Amniotic epithelial cell (primary cell): ENCODE measurements at places on chromosomes 11 and 22.
A peak's percentile ranks its signal among the peaks of the same experiment; 100 is the strongest.

DNA sequence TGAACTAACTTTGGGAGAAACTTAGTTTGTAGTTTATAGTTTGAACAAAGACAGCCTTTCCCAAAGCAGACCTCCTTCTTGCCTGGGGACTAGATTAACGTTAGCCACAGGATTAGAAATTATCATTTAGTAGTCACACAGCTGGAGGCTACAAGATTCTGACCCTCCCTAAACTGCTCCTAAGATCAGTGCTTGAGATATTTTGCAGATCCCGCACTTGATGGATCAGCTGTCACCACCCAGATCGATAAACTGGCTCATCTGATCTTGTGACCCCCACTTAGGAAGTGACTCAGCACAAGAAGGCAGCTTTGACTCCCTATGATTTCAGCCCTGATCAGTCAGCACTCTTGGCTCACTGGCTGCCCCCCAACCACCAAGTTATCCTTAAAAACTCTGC lies 1.6 kb downstream of the SLC22A24 start:
- DNase-seq, result no peak

- DNase-seq, result peak; percentile 18
Observed at GRCh38 chr22:49967706-49968208, 7.2 kb downstream of the PIM3 start.

DNA sequence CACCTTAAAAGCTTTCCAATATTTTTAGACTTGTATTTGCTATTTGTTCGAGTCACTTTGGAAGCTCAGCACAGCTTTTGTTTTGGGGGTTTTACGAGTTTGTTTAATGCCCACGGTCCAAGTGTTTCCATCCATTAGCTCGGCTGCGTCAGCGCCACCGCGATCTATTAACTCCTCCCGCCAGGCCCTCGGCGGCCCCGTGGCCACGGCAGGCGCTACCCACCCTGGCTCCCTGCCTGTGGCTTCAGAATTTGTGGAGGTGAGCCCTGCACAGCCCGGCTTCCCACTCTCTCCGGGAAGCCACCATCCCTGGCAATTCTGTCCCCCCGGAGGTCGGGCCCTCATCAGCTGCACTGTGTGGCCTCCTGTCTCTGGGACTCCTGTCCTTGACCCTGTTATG lies 648.5 kb downstream of the BRD1 start:
- no peak for DNase-seq

DNA sequence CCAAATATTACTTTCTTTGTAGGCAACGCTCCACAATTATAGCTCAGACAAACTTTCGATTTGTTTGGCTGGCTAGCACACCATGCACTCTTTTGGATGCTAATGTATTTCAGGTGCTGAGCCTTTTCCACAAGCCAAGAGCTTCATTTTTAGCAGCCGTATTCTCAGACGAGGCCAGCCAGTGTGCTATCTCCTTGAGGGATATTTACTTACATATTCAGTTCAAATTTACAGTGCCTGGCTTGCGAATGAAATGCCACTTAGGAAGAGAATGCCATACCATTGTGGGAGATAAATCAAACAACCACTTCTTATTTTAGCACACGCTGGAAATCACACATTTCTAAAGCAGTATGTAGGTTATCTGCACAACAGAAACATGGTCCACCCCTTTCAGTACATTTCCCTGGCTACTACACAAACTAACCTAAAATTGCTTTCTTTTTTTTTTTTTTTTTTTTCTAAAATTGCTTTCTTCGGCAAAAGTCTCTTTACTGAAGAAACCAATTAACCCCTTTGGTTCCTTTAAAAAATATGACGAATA lies 236.9 kb downstream of the CADM1 start:
- DNase-seq, result no peak

DNA sequence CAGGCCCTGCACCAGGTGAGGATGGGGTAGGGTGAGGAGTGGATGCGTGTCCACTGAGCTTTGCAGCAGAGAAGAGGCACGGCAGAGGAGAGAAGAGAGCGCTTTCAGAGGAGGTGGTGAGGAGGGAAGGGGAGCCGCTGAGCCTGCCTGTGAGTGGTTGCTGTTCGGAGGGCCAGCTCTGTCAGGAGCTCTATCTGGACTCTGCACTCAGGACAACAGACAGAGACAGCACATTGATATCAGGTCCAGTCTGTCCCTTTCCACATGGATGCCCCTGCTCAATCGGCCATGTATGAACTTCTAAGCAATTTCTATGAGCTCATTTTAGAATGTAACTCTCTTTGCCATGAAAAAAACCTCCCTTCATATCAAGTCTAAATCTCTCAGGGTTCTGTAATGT lies 158.6 kb downstream of the KIRREL3 start:
- DNase-seq, result no peak

DNA sequence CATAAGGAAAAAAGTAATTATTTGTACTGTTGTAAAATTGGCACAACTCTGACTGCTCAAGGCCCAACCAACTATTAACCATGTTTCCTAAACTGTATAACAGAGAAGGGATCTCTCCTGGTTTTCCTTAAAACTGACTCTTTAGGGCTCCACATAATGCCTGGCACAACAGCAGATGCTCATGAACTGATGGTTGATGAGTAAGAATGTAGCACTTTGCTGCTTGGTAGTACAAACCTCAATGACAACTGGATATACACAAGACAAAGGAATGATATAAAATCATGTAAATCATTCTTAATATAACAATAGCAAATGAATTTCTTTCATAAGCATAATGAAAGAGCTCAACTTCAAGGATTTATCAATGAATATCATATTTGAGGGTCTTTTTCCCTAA lies 11.7 kb downstream of the MSANTD2 start:
- peak; percentile 29 for DNase-seq

DNA sequence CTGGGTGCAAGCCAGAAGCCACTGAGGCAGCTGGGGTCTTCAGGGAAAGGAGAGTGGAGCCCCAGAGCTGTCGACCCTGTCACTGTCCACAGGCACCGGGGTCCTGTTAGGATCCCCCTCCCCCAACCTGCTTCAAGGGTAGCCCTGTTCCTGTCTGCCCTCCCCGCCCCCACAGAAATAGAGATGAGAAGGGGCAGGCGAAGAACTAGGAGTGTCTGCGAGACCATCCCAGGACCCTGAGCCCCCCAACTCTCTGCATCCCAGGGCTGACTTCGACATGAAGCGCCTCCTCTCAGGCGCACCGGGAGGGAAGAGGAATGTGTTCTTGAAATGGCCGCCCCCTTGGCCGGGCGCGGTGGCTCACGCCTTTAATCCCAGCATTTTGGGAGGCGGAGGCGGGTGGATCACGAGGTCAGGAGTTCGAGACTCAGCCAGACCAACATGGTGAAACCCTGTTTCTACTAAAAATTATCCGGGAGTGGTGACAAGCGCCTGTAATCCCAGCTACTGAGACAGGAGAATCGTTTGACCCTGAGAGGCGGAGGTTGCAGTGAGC lies 607 bp upstream of the ZNF70 start:
- peak; percentile 27 for DNase-seq

GRCh38 chr11:1126935-1127663 lies 30.7 kb upstream of the MUC5AC start:
- DNase-seq, result no peak

- DNase-seq, result no peak
Observed at GRCh38 chr11:127620671-127621070, 620.1 kb upstream of the KIRREL3 start.

DNA sequence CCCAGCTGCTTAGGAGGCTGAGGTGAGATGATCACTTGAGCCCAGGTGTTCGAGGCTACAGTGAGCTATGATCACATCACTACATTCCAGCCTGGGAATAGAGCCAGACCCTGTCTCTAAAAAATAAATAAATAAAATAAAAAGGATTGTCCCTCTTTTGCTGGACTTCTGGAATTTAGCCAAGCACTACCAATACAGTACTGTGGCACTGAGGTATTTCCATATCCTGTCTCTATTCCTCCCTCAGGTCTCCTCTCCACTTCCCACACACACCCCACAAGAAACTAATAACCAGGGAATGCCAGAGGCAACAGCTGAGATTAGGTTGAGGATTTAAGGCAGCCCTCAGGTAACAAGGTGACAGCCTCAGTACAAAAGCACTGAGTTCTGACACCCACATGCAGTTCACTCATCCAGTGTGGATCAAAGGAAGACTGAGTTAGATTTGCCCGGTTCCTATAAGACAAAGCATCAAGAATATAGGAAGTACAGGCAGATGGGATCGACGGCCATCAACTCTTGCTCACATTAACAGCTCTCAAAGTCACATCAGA lies 4.5 kb upstream of the PPP2R1B start:
- DNase-seq, result no peak

DNA sequence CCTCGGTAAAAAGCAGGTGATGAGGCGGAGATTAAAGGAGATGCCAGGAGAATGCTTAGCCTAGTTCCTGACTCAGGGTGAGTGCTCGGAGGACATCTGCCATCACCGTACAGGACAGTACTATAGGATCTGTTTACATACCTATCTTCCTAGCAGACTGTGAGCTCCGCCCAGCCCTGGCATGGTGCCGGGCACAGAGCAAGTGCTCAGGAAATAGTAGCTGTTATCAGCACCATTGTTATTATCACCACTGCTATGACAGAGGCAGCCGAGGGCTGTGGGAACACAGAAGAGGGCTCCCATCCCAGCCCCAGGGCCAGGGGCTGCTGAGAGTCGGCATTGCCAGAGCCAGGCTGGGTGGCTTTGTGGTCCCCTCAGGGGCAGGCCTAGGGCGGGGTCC lies 642 bp upstream of the SEPTIN3 start:
- peak; percentile 26 for DNase-seq

- no peak for DNase-seq
Observed at GRCh38 chr22:50673231-50674129, 857 bp downstream of the SHANK3 start.

- peak; percentile 31 for DNase-seq
Observed at GRCh38 chr11:3609416-3610265, 32.2 kb downstream of the ART5 start.

DNA sequence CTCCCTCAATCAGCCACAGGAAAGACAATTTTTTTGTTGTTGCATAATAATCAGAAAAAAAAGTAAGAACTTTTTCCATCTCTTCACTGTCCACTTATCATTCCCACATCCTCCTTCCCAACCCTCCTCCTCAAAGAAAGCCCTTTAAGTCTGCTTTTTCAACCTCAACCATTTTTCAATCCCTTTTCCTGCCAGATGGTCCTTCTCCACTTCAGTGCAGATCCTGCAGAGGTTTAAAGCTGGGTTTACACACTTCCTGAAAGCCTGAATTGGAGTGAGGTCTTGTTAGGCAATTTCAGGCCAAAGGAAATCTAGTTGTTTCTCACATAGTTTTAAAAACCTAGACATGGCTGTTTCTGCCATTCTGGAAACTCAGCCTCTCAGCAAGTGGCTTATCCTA lies 78.3 kb downstream of the RPL27A start:
- DNase-seq, result peak; percentile 94

GRCh38 chr22:17627961-17628405 lies 566 bp downstream of the ATP6V1E1 start:
- DNase-seq, result no peak

DNA sequence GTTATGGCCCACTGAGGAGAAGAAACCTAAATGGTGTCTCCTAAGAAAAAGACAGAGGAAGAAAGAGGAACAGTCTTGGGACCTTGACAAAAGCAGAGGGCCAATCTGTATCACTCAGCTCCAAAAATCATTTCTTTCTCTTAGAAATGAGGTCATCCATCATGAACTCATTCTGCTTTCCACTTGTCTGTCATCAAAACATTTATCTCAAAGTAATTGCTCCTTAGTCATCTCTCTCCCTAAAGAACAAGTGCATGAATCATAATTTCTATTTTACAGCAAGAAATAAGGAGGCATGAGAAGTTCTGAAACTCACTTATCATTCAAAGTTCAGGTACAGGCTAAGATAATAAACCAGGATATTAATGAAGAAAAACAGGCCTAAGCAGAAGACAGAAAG lies 375.6 kb downstream of the KCNA4 start:
- peak; percentile 51 for DNase-seq

DNA sequence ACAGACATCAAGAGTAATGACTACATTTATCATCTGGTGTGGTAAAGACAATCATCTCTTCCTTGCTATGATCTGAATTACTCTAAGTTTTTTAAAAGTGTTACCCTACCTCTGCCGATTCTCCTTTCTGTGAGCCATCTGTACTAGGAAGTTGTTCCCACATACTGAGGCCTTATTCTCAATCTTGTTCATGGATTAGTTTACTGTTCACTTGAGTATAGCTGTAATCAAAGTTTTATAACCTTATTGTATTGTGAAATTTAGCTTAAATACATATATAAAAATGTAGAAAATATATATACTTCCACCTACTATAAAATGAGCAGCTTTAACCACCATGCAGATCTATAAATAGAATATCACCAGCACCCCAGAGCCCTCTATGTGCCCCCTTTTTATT lies 2.4 kb upstream of the OR8D2 start:
- DNase-seq, result no peak

DNA sequence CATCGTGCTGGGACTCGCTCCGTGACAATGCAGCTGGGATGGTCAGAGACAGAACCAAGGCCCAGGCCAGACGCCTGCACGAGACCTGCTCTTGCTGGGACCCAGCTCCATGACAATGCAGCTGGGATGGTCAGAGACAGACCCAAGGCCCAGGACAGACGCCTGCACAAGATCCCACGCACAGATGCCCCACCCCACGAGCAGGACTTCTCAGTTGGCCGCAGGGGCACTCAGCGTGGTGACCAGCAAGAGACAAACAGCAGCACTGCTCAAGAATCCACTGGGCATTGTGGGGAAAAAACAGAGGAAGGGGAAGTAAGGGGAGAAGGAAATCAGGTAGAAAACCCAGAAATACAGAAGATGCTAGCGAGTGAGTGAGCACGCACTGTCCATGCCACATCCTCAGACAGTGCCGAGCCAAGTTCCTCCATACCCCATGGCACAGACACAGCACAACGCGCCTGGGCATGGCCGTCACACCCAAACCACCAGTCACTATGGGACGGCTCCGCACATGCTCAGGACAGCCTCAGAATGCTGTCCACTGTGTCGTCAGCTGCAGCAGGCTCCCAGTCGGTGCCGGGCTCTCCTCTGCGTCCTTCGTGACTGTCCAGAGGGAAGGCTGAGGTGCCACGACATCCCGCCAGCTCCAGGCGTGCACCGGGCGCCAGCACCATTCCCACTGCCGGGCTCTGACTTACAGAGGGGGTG lies 44.5 kb downstream of the BRD1 start:
- no peak for DNase-seq

DNA sequence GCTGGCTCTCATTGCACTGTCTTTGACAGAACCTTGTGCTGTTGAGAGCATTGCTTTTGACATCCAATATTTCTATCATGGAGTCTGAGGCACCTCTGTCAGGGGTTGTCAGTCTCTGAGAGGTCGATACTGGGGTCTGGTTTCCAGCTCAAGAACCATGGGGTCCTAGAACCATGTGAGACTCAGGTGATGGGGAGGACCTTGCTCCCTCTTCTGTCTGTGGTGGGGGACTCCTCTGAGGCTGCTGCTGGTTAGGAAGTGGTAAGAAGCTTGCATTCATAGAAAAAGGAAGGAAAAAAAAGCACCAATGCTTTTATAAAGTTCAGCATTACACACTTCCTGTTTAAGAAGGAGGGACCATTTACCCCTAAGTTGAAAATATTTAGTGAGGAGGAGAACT lies 91.8 kb upstream of the CD44 start:
- no peak for DNase-seq

DNA sequence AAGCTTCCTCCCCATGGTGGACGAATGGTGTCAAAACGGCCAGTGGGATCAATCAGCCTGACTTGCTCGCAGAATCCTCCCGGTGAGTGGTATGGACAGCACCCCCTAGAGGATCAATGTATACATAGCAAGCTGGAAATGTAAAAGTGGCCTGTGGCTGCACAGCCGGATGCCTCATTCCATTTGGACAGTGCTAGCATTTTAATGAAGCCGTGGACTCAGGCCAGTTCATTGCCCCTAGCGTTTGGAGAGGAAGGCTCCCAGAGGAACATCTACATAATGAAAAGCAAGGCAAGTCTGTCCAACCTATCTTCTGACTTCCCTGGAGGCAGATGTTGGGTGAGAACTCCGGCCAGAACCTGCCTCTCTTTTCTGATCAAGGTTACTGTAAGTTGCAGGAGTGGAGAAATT lies 942.3 kb downstream of the NTM start:
- DNase-seq, result peak; percentile 1
